Left kidney (tissue), 8 donors: ENCODE measurements at places on chromosomes 6 and 20. TPM values are rescaled to one million over a fixed set of nuclear protein-coding genes. Genes with fewer than 3 reads are reported as not detected.

DNA sequence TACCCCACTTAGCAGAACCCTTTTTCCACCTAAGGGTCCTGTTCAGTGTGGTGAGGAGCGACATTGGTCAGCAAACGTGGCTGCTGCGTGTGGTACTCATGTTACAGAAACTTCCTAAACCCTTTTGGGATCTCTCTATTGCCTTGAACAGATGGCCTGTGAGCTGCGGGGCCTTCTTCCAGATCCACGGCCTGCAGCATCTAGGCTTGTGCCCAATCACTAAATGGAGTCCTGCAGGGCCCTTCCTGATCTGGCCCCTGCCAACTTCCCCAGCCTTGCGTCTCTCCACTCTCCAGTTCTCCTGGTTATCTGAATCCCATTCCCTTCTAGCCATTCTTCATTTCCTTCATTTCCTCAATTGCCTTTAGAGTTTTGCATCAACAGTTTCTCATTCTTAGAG is 85.6 kb downstream of the PDE7B start:
- DNase-seq: no peak

ANGPT4 gene
- 0.22 TPM for polyA plus RNA-seq

GRCh38 chr20:50344232-50345071 is 153.8 kb downstream of the CEBPB start:
- no peak for DNase-seq

- DNase-seq: no peak
Observed at GRCh38 chr6:27758491-27758890, 153.7 kb downstream of the OR2B2 start.

DNA sequence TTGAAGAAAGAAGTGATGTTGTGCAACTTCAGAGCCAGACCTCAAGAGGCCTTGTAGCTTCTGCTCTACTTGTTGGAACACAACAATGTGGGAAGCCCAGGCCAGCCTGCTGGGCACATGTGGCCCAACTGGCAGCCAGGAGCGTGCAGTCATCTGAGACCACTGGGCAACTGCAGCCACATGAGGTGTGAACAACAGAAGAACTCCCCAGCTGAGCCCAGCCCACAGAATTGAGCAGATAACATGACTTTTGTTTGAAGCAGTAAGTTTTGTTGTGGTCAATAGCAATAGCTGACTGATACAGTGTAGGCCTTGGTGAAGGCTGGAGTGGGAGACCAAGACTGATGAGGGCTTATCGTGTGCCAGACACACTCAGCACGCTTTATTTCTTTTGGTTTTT is 8.6 kb upstream of the ADAM33 start:
- no peak for DNase-seq

DNA sequence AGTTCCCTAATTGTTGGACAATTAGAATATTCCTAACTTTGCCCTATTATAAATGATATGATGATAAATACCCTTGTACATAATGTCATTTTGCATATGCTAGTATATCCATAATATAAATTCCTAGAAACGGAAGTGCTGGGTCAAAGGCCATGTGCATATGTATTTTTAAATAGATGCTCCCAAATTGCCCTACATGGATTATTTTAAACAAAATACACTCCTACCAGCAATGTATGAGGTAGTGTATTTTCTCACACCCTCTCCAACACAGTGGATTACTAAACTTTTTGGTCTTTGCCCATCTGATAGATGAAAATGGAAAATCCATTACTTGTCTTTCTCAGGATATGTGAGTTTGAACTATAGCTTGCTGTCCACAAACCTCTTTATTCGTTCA is 385.1 kb upstream of the JARID2 start:
- DNase-seq: no peak

MTFR2 gene
- polyA plus RNA-seq: 4.9 TPM

PTK6 gene
- 1.1 TPM for polyA plus RNA-seq

GRCh38 chr6:144675231-144675861 is 390.2 kb downstream of the UTRN start:
- DNase-seq: no peak

SLC22A1 gene
- 1.5 TPM for polyA plus RNA-seq

GRCh38 chr20:35167787-35168186 is 4.1 kb upstream of the PROCR start:
- DNase-seq: no peak

PNPLA1 gene
- 2.5 TPM for polyA plus RNA-seq

DNA sequence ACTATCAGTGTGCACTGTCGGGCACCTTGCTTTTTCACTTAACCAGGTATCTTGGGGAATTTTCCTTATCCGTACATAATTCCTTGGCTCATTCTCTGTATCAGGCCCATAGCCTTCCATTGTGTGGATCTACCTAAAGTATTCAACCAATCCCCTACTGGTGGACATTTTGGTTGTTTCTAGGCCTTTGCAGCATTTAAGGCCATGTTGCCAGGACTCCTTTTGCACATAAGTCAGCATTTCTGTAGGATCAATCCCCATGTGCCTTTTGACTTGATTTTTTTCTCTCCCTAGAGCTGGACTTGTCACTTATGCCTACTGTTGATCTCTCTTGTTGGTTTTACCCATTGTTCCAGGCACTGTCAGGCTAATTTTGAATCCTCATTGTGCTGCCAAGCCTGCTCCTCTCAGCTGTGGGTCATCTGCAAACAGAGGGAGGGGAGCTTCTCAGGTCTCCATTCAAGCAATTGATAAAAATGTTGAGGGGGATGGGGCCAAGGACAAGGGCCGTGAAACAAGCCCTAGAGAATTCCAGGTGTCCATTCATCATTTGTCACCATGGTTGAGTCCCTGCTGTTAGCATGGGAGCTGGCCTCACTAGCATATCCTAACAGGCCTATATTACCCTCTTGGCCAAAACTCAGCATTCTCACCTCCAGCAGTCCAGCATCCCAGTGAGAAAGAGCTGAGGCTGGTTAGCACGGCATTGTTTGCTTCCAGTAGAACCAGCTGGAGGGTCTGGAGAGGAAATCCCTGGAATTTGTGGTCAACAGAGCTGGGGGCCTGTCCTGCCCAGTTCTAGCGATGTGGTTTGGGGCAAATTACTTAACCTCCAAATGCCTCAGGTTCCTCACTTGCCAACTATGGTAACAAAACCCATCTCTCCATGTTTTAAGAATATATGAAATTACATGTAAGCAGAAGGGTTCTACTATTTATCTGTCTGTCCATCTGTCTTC is 178.4 kb downstream of the MRPL14 start:
- no peak for DNase-seq

- no peak for DNase-seq
Observed at GRCh38 chr6:46990031-46990644, 52.0 kb downstream of the ADGRF1 start.

- no peak for DNase-seq
Observed at GRCh38 chr20:50327666-50328065, 137.0 kb downstream of the CEBPB start.

GRCh38 chr6:11188161-11188915 is 44.1 kb downstream of the NEDD9 start:
- no peak for DNase-seq

- DNase-seq: no peak
Observed at GRCh38 chr20:31930779-31931178, 21.1 kb downstream of the PDRG1 start.

SYCP2 gene
- 10.7 TPM for polyA plus RNA-seq

DNA sequence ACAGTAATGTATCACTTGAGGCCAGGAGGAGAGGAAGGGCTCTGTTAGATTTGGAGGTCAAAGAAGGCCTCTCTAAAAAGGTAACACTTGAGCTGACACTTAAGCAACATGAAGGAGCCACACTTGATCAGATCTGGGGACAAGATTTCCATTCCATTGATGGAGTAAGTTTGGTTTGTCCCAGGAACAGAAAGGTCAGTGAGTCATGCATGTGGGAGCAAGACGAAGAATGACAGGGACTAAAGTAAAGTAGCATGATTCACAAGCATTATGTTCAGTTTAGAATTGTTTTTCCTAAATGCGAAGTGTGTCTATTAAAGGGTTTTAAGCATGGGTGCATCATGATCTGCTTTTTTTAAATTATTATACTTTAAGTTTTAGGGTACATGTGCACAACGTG is 47.4 kb downstream of the COL21A1 start:
- DNase-seq: no peak
